Mesendoderm (in vitro differentiated cells): ENCODE measurements at places on chromosomes 11 and 22.

DNA sequence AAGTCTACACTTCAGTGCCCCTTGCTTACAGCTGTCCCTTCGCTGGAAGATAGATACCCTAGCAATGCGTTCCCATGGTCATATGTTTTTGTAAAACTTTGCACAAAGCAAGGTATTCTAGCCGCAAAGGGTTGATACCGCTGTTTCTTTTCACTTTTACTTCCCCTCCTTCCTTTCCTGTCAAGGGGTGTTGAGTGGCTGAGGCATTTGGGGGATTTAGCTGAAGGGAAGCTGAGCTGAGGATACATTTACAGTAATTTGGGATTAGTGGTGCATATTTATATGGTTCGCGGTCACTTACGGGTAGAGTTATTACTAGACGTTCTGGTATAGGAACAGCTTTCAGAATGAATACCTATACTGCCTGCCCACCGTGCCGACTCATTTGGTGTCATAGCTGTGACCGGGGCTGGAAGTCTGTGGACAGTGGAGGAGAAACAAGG, 86.9 kb upstream of the WNT11 start:
- DNase-seq, result no peak

- no peak for DNase-seq
Observed at GRCh38 chr11:130413405-130414106, 14.9 kb downstream of the ADAMTS8 start.

DNA sequence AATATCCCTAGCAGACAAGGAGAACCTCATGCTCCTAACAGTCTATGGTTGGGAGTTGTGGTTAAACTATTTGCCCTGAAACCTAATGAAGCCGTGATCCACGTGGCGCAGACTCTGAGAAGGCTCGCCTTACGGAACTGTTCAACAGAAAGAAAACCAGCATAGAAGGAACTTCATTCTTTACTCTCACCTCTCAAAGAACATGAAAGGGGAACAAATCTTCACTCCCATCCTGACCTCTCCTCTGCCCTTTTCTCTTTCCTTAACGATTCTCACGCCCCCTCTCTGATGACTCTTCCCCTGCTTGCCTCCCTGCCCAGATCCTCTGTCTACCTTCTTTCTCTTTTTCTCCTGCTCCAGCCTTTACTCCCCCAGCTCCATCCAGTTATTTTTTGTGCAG, 54.2 kb downstream of the IRAG1 start:
- DNase-seq, result no peak

- no peak for DNase-seq
Observed at GRCh38 chr11:70020336-70021214, 57.5 kb upstream of the ANO1 start.
